ENCODE measurements at places on chromosomes 1 and 21.

DNA sequence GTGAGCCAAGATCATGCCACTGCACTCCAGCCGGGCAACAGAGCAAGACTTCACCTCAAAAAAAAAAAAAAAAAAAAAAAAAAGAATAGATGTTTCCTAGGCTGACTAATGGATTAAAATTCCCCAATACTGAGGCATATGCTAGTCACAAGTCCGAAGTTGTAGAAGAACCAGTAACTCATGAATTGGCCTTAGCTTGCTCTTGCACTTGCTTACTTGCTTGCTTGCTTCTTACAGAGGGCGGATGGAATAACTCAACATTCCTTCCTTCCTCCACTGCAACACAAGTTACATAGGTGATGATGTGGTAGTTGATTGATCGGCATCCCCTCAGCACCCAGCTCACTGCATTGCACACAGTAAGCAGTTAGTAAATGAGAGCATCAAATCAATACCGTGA, 2.8 kb upstream of the TARS2 start:
- no peak for DNase-seq

- DNase-seq: no peak
These were observed 30.7 kb downstream of the GRHL3 start for GRCh38 chr1:24349891-24350290.

DNA sequence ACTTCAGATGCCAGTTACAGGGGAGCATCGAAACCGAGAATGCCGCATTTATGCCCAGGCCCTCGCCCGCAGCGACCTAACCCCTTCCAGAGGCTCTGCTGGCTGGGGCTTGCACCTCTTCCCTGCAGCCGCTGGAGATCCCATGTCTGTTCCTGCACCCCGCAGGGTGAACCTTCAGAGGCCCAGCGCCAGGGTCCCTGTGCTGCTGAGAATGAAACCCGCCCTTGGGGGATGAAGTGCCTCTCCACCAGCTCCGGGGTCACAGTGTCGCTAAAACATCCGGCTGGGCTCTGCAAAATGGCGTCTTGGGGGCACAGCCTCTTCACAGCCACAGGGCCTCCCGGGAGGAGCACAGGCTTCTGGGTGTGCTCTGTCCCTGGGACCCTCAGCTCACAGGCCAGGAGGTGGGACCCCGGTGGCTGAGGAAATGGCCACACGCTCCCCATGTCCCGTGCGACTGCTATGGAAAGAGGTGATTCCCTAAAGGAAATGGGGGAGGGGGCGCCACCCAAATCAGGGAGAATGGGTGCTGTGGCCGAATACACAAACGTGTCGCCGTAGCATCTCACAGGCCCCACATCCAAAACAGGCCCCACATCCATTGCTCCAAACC, 39.9 kb upstream of the TSPEAR start:
- DNase-seq: no peak

DNA sequence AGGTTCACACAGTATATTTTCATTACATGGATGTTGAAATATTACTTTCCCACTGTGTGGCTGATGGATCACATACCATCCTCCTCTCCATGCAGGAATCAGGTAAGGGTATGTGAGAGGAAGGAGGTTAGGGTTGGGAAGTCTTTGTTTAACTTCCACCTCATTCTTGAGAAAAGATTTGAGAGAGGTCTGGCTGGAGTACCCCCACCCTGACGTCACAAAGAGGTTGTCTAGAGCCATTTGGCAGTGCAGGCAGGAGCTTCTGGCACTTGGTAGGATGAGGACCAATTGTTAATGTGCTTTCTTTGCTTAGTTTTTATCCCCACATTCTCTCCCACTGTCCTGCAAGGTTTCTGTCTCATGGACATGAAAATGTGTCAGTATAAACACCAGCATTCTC, 356.6 kb downstream of the DSCAM start:
- DNase-seq: no peak

DNA sequence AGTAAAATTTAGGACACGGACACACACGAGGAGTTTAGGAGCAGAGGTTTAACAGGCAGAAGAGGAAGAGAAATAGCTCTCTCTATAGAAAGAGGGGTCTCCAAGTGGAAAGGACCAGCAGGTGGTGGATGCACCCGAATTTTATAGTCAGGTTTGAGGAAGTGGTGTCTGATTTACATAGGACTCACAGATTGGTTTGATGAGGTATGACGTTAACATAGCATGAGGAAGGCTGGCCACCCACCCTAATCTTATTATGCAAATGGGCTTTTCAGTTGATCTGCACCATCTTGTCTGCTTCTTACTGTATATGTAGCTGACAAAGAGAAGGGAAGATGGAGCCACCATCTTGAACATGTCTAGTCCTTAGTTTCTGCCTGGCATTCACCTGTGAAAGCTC, 52.5 kb upstream of the RGS2 start:
- DNase-seq: no peak

- DNase-seq: no peak
These were observed 115.3 kb downstream of the PLA2G4A start for GRCh38 chr1:186943891-186944686.

DNA sequence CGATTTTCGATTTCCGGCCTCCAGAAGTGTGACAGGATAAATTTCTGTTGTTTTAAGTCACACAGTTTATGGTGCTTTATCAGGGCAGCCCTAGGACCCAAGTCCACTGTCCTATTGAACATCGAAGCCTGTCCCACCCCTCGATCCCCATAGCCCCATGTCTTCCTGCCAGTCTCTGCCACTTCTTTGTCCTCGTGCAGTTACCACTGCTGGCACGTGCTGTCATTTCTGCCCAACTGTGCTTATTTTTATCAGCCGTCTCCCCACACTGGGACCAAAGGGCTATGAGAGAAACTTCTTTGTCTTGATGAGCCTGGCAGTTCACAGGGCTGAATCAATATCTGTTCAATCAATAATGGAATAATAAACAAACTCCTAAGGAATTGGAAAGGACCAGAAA, 146.7 kb downstream of the PSMG1 start:
- DNase-seq: no peak
